Cardiac fibroblast (primary cell): ENCODE measurements at places on chromosomes 3 and 15.

DNA sequence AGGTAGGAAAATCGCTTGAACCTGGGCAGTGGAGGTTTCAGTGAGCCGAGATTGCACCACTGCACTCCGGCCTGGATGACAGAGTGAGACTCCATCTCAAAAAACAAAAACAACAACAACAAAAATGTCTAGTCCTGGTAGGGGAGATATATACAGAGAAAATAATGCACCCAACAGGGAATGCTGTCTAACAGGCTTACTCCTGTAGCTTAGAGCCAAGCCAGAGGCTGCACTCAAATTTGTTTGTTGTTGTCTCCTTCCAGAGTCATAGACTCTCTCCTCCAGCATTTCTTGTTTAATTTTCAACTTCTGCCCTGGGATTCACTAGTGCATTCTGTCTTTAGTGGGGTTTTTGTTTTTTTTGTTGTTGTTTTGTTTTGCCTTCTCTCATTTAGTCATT is 4.6 kb upstream of the TRA2B start:
- DNase-seq: no peak

DNA sequence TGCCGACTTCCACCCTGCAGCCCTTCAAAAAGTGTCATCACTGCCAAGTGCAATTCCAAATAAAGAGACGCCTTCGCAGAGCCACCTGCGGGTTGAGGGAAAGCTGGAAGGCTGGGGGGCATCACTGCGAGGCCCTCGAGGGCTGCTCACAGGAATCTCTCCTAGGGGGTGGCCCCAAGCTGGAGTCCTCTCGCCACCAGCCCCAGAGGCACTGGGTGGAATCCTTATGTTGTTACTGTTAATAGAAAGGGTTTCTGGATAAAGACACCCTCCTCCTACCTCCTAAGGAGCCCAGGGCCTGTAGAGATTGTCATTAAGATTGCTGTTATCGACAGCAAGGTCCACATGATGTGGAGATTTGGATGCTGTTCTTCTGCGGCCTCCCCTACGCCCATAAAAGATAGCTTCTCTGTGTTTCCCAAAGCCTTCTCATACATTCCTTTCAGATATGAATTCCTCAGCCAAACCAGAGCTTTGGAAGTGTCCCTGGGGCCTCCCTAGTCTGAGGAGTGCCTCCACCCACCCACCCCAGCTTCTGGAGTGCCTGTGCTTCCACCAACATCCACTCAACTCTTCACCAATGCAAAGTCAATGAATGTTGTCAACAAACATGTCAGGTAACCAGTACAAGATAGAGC is 512.7 kb downstream of the SHQ1 start:
- DNase-seq: no peak

DNA sequence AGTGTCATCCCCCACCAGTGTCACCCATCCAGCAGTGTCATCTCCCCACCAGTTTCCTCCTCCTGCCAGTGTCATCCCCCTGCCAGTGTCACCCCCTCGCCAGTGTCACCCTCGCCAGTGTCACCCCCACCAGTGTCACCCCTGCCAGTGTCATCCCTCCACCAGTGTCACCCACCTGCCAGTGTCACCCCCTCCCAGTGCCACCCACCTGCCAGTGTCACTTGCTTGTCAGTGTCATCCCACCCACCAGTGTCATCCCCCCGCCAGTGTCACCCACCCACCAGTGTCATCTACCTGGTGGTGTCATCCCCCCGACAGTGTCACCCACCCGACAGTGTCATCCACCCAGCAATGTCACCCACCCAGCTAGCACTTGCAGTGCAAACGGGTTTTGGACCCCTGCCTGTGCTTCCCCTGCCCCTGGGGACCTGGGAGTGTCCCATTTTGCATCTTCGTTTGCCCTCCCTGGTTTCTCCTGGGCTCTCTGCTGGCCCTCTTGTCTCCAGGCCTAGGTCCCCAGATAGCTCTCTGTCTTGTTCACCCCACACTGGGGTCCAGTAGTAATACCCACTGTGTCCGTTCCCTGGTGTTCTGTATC is 99.8 kb upstream of the PRR20G start:
- no peak for DNase-seq

DNA sequence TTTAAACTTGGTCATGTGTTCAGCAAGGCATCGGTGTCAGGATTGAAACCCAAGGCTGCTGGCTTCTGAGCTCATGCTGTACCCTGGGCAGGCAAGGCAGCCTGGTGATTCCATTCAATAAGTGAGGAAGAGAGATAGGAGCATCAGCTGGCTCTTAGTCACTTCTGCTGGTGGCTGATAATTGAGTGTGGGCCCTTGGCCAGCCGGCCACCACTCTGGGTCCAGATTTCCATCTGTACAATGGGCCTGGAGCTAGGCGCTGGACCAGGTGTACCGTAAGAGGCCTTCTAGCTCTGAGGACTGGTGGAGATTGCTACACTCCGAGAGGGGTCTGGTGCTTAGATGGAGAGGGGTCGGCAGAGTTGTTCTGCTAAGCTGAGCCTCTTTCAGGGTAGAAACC is 4.3 kb downstream of the CD276 start:
- peak; percentile 50 for DNase-seq

DNA sequence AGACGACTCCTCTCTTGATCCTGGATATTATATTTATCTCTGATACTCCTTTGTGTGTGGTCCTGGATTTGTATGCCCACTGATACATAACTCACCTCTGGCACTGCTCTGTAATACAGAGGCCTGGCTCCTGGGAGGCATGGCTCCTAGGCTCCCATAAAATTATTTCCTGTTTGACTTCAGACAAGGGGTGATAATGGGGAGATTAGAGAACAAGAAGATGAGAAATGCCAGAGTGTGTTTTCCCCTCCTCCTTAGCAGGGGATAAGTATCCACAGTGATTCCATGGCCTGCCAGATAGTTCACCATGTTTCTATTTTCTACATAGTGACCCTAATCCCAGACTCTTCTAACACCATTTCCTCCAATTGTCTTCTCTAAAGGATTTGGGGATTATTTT is 165.7 kb upstream of the PLSCR5 start:
- DNase-seq: no peak

DNA sequence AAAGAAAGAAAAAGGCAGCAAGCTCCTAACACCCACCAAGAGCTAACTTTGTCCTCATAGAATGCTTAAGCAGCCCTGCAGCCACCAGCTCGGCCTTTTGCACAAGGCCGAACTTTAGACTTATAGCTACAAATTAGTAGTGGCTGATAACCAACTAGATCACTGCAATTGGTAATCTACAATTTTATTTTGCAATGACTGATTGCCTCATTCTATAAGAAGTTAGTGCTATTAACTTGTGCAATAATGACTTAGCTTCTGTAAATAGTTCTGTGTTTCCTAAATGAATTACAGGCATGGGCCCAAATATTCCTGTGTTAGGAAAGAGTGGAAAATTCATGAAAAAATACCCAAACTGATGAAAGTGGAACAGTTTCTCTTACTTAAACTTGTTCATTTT is 284.8 kb upstream of the CFAP20DC start:
- DNase-seq: peak; percentile 45

GRCh38 chr15:51759557-51760070 is 8.2 kb downstream of the TMOD2 start:
- DNase-seq: peak; percentile 97

DNA sequence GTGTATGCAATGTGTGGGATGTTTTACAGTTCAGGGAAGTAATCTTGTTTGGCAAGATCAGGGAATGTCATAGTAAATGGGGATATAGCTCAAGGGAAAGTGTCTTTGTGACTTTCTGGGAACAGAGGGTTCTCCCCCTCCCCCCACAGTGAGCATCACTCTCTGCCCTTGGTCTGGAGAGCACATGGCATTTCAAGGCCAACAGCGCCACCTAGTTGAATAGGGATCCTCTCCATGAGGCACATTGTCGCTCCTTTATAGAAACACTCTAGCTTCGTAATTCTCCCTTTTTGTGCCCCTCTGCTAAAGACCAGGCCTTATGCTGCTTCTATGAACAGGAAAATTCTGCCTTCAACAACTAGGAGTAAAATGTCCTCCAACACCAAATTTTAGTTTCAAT is 37.1 kb upstream of the ARNT2 start:
- DNase-seq: peak; percentile 34

DNA sequence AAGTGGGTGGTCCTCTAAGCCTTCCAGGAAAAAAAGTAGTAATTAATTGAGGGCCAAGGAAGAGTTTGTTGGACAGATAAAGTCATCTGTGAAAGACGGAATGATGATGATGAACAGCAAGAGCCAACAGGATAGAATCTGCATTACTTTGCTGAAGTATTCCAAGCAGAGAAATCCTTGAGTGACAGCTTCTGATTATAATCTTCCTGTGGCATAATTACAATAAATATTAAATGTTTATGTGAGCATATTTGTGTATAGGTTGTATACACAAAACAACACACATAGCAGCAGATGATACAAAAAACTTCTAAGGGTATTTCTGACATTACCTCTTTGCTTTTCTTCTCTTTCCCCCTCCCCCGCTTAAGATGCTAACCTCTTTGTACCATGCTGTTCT is 147.6 kb downstream of the SPATA16 start:
- no peak for DNase-seq

GRCh38 chr3:83946049-83946448 is 1012.7 kb upstream of the CADM2 start:
- no peak for DNase-seq

GRCh38 chr3:148389916-148390315 is 307.8 kb upstream of the AGTR1 start:
- DNase-seq: peak; percentile 50

GRCh38 chr3:141266186-141266585 is 34.6 kb downstream of the PXYLP1 start:
- DNase-seq: no peak

- DNase-seq: peak; percentile 23
Observed at GRCh38 chr15:75468913-75469598, 17.6 kb upstream of the SIN3A start.

DNA sequence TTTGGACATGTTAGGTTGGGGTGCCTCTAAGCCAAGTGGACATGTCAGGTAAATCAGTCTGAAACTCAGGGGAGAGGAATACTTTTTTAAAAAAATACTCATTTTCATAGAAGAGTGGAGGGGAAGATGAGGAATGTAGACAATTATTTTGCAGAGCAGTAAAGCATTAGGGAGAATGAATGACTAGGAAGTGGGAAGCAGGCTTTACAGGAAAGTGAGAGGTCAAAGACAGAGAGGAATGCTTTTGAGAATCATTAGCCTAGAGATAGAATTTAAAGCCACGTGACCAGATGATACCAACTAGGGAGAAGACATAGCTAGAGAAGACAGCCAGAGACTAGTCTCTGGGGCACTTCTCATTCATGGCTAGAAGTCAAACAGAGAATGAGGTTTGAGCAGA is 91.0 kb downstream of the RAD18 start:
- DNase-seq: no peak

DNA sequence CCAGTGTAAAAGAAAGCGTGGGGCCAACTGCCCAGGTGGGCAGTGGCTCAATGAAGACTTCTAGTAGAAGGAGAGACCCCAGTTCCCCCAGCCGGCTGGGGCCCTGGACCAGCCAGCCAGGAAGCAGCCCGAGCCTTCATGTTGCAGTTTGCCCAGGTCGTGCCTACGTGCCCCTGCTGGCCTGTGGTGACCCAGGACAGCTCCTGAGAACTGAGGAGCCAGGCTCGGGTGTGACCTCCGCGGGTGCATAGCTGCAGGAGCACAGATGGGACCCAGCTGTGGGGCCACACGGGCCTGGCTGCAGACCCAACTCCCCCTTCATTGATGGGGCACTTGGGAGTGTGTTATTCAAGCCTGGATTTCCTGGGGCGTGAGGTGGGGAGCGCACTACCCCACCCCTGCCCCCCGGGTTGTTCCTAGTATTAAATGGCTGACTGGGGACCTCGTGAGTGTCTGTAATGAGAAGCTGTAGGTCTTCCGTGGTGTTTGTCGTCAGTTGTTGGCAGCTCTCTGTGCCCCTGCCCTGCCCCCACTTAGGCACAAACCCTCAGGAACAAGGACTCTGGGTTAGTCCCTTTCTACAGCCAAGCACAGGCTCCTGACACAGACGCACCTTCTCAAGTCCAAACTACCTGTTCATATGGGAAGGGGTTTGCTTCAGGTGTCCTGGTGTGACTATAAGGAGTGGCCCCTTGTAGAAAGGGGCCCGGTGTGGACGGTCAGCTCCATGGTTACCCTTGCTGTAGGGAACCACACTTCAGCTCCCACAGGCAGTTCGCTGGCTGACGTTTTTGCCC is 39.1 kb downstream of the IDH2 start:
- no peak for DNase-seq

- no peak for DNase-seq
Observed at GRCh38 chr3:159186581-159186980, 384.7 kb downstream of the MFSD1 start.

DNA sequence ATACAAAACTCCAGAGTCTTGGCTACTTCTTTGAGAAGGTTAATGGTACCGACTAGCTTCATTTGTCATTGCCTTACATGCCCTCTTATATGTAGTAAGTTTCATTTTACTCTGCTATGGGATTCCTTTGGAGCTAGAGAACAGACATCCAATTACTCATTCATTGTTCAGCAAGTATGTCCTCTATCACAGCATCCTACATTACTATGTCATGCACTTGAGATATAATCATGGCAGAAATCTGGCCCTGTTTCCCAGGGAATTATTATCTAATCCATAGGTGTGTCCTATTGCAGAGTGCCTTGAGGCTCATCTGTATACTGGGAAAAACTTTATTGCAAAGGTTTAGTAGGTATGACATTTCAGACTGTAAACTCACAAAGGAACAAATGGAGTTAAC is 333.1 kb upstream of the NECTIN3 start:
- DNase-seq: peak; percentile 38

DNA sequence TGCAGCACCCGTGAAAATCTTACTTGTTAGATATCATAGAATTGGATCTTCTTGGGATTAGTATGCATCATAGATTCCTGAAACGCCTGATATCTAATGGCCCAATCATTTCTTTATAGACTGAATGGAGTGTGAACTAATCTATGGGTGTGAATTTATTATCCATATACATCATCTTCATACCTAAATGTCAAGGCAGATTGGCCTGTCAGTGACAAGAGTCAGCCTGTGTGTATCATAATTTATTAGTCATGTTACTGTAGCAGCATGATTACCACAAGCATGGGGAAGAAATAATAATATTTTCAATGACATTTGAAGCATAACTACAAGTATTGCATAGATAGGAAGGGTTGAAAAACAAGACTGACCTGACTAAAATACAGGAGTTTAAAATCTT is 235.8 kb downstream of the RAP2B start:
- no peak for DNase-seq

DNA sequence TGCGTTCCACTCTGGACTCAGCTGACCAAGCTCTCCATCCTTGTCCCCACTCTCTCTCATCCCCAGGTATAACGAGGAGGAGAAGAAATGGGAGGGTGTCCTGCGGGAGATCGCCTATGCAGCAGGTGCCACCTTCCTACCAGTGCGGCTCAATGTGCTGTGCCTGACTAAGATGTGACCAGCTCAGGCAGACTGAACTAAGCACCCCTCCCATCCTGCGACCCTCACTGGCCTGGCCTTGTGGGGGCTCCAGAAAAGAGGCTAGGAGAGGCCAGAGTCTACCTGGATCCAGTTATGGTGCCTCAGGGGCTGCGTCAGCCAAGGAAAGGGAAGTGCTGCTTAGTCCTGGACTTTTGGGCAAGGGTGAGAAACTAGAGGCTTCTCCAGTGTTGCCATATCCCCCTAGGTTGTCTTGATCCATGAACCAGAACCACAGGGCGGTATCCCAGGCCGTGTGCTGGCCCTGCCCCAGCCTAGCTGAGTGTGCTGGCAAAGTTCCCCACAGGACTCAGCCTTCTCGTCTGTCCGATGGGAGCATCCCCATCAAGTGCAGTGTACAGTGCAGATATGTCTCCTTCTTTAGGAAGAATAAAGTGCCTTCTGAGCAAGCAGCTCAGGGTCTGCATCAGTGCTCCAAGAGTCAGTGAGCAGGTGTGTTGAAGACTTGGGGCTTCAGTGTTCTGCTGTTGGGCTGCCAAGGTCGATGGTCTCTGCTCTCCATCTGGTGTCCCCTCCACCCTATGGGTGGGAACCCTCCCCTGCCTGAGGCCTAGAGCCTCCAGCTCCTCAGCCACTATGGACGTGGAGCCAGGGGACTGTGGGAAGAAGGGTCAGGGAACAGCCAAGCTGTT is 6.7 kb downstream of the KLHL40 start:
- DNase-seq: no peak
